ENCODE measurements at places on chromosomes 13 and 19.

DNA sequence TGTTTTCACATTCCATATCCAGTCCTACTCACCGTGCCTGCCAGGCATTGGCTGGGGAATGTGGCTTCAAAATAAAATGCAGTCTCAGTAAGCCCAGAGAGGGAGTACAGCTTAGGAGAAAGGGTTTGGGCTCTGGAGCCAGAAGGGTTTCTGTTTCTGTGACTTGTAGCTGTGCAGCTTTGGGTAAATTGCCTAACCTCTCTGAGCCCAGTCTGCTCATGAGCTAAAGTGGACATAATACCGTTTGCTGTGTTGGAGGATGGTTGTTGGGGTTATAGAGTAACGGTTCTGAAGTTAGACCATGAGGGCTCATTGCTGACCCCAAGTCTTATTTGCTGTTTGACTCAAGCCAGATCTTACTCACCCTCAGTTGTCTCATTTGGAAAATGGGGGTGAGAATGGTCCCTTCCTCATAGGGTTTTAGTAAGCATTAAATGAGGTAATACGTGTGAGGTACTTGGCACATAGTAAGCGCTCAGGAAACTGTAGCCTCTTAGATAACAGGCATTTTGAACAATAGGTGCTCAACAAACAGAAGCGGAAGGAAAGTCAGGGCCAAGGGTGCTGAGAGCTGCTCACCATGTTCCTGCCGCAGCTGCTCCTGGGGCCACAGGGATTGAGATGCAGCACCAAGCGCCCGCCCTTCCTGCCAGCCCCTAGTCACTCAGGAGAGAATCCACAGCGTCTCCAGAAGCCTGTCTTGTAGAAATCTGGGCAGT lies 45.5 kb downstream of the C13orf42 start:
- no peak for DNase-seq

DNA sequence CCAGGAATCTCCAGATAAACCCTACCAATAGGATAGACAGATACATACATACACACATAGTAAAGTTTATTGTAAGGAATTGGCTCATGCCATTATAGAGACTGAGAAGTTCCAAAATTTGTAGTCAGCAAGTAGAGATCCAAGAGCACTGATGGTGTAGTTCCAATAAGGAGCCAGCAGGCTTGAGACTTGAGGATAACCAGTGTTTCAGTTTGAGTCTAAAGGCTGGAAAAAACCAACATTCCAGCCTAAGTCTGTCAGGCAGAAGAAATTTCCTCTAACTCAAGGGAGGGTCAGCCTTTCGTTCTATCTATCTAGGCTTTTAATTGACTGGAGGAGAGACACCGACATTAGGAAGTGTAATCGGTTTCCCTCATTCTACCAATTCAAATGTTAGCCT lies 110.2 kb upstream of the TSHZ3 start:
- no peak for DNase-seq

GRCh38 chr13:44249431-44249836 lies 124.2 kb upstream of the SERP2 start:
- peak; percentile 66 for DNase-seq

GRCh38 chr13:92896842-92897241 lies 329.8 kb upstream of the GPC6 start:
- DNase-seq: no peak

GRCh38 chr13:46536341-46536740 lies 16.6 kb upstream of the LRCH1 start:
- no peak for DNase-seq

- no peak for DNase-seq
These were observed 293.3 kb upstream of the MAB21L1 start for GRCh38 chr13:35769812-35770211.

GRCh38 chr13:106569233-106570095 lies 1.5 kb upstream of the ARGLU1 start:
- no peak for DNase-seq

DNA sequence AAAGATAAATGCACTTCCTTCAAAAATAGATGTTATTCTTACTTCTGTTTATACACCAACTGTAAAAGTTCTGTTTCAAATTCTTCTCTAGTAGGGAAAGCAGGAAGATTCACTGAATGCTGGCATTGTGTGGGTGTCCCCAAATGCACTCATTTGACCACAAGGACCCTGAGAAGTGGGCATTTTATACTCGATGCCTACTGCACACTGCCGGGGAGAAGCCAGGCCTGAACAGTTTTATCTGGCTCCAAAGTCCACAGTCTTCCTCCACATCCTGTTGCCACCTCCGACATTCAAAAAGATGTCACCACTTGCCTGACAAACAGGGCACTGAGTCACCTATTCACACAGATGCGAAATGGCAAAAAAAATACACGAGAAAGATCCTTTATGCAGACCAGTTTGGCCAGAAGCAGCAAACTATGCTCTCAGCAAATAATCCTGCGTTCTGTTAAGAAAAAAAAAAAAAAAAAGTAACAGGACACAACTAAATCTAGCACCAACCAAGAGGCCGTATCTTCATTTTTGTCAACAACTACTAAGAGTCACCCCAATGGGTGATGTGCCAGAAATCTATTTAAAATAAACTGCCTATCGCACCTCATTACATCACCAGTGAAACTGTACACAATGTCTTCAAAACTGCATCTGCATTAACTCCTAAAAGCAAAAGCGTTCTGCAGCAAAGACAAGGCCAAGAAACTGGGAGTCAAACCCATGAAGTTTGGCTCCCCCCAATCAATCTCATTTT lies 6.2 kb downstream of the ZC3H4 start:
- DNase-seq: no peak

GRCh38 chr19:18596752-18597157 lies 8.2 kb downstream of the REX1BD start:
- DNase-seq: no peak

Data from prostate gland (tissue), 2 donors.